ENCODE measurements at places on chromosomes 3 and 15.

GRCh38 chr3:38100498-38100897, 36.4 kb downstream of the ACAA1 start:
- DNase-seq = no peak

GRCh38 chr15:99999282-100000070, 266.2 kb upstream of the LYSMD4 start:
- DNase-seq = no peak

GRCh38 chr3:30471066-30471465, 135.3 kb upstream of the TGFBR2 start:
- DNase-seq = no peak

GRCh38 chr15:99729920-99730319, 3.3 kb downstream of the LYSMD4 start:
- no peak for DNase-seq

Data from suppressor macrophage treated with lipopolysaccharide for 4 hours (primary cell).